Effector memory CD8-positive, alpha-beta T cell (primary cell): ENCODE measurements at places on chromosomes 7 and 10.

- peaks cover 2% of the 10 kb centered on the region for H3K4me1 ChIP-seq
- H3K36me3 ChIP-seq = no peaks in the 10 kb centered on the region
- no peak overlapping the region for H3K27ac ChIP-seq
- peaks cover 6% of the 10 kb centered on the region for H3K27me3 ChIP-seq
Measured at GRCh38 chr10:110797416-110797815, 74.3 kb upstream of the PDCD4 start.

DNA sequence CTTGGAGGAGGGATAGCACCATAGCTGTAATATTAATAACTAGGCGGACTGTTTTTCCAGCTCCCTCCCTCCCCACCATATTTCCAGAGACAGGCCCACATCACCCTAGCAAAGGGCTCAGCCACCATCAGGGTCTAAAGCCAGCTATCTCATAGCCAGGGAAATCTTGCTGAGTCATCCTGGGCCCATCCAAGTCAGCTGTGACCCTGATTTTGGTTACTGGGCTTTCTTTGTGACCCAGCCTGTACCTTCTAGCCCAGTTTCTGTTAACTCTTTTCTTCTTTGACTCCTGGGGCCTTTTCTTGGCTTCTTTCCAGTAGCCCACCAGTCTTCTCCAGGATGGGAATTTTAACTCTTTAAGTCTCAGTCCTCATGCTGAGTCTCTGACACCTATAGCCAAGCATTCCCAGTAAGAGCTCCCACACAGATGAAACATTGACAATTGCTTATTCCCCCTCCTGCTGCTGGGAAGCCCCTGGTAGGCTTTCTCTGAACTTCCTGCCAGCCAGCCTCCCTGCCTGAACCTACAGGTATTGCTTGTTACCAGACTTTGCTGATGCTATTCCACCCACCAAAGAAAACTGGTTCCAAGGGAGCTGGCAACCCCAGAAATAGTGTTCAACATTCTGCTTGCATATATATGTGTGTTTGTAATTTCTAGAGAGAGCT, 34.8 kb upstream of the ADO start:
- no peak overlapping the region for H3K4me3 ChIP-seq
- peaks cover 6% of the 10 kb centered on the region for H3K36me3 ChIP-seq
- peaks cover 8% of the 10 kb centered on the region for H3K4me1 ChIP-seq
- H3K27ac ChIP-seq = no peak overlapping the region

GRCh38 chr7:2688409-2689342, 674 bp downstream of the AMZ1 start:
- H3K4me3 ChIP-seq = peak overlapping the region; percentile 23
- peaks cover 2% of the 10 kb centered on the region for H3K36me3 ChIP-seq
- H3K4me1 ChIP-seq = peaks cover 8% of the 10 kb centered on the region
- no peak overlapping the region for H3K27ac ChIP-seq
- H3K27me3 ChIP-seq = peaks cover 37% of the 10 kb centered on the region
- DNase-seq = no peak

DNA sequence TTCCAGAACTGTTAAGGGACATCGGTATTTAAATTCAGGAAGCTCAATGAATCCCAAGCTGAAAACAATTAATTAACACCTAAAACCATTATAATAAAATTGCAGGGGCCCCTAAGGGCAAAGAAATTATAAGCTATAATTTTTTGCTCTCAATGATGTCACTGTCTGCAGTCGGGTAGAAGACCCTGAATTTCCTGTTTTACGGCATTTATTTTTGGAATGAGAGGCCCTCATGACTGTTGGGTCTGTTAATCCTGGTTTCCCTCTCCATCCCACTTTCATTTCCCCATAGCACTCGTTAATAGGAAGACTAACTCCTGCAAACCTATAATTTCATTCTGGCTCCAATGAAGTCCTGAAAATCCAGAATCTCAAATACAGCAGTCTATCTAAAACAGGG, 25.8 kb upstream of the GPR37 start:
- H3K27me3 ChIP-seq = peaks cover 5% of the 10 kb centered on the region
- H3K4me3 ChIP-seq = no peak overlapping the region
- no peak overlapping the region for H3K27ac ChIP-seq
- no peaks in the 10 kb centered on the region for H3K36me3 ChIP-seq

GRCh38 chr7:1598286-1598685, 28.5 kb upstream of the PSMG3 start:
- no peak overlapping the region for H3K27ac ChIP-seq
- DNase-seq = no peak
- no peaks in the 10 kb centered on the region for H3K4me1 ChIP-seq
- peaks cover 54% of the 10 kb centered on the region for H3K27me3 ChIP-seq
- no peak overlapping the region for H3K4me3 ChIP-seq
- H3K36me3 ChIP-seq = peaks cover 2% of the 10 kb centered on the region

- H3K4me1 ChIP-seq = no peaks in the 10 kb centered on the region
- no peaks in the 10 kb centered on the region for H3K36me3 ChIP-seq
- no peak overlapping the region for H3K4me3 ChIP-seq
- H3K27ac ChIP-seq = no peak overlapping the region
- no peak for DNase-seq
Measured at GRCh38 chr10:123357421-123357930, 203.3 kb downstream of the BUB3 start.

DNA sequence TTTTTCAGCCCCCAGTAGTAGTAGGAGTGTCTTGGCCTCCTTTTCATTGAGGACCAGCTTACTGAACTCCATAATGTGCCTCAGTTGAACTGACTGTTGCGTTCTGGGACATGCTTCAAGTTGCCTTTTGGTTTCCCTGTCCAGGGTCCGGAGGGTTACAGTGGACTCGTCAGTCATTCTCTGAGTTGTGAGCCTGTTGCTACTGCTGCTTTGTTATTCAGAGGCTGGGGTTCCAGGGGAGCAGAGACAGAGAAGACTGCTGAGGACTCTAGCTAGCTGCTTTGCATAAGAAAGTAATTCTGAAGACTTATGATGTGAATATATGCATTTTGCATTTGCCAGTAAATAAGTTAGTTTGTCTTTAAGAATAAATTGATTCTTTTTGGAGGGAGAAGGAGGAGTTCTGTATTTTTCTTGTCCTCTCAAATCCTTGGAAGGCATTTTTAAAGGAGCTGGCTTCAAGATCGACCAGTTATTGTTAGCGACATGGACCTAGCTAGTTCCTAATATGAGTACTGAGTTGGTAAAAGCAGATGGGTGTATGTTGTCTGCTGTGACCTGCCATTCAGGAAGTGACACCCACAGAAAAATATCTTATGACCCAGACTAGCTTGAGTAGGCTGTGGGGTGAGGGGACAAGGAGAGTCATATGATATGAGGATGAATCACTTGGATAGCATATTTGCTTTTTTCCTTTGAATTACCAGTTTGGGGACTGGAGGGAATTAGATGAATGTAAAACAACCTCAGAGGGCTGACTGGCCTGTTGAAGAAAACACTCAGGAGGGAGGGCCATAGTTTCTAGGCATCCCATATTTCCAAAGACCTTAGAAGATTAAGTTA, 8.3 kb downstream of the PI4K2A start:
- no peaks in the 10 kb centered on the region for H3K27me3 ChIP-seq
- peaks cover 29% of the 10 kb centered on the region for H3K4me1 ChIP-seq
- H3K36me3 ChIP-seq = peaks cover 33% of the 10 kb centered on the region
- peak overlapping the region; percentile 75 for H3K4me3 ChIP-seq
- peak; percentile 41 for DNase-seq
- peak overlapping the region; percentile 95 for H3K27ac ChIP-seq

DNA sequence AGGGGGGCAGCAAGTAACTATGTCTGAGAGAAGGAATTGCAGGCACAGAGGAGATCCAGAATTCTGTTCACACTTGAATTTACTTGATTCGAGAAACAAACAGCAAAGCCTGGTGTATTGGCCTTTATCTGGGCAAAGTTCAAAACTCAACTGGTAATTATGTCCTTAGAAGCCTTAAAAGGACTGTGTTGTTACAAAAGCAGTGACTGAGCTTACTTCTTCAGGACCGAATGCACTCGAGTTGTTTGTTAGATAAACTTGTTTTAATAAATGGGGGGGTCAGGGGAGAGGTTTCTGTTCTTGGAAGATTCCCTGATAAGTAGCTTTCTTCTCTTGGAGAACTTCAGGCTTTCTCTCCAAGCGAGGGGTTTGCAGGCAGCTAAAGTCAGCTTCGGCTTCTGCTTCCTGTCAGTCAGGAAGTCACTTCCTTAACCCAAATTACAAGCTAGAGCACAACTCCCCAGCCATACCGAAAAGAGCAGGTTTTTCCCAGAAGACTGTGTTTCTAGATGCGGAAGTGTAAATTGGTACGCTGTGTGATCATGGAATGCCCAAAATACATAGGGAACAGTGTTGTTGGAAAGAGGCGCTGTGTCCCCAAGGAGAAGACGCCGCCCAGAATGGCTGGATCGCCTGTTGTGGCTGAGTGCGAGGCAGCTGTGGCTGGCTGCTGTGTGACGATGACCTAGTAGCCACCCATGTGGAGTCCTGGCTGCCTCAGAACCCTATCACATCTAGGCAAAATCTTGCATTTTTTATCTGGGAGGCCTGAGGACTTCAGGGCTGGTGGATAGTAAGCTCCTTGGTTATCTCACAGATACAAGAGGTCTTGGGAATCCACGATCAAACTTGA, 110.4 kb downstream of the TCF7L2 start:
- H3K4me3 ChIP-seq = no peak overlapping the region
- no peaks in the 10 kb centered on the region for H3K27me3 ChIP-seq
- no peaks in the 10 kb centered on the region for H3K4me1 ChIP-seq
- no peak for DNase-seq
- no peak overlapping the region for H3K27ac ChIP-seq
- no peaks in the 10 kb centered on the region for H3K36me3 ChIP-seq

DNA sequence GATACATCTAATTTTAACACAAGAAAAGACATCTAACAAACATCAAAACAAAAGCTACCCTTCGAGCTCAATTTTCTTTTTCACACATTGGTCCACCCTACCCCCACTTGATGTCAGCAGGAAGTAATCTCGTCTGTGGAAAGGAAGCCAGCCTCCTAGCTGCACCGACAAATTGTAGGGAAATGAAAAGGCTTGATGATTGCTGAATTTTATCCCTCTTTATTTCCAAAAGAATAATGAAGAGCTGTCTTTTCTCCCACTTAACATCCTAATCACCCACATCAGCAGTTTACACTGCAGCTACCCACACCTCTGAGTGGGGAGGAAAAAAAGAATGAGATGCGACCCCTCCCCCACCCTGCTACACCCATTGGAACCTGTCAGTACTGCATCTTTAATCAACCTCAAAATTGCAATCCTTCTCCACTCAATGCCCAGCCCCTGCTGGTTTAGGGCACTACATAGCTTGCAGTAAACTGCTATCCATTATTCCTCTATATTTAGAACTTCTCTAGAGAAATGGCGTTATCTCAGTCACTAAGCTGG, 10.6 kb upstream of the CPVL start:
- peak overlapping the region; percentile 37 for H3K4me3 ChIP-seq
- peak overlapping the region; percentile 27 for H3K27ac ChIP-seq
- H3K27me3 ChIP-seq = peaks cover 16% of the 10 kb centered on the region
- H3K36me3 ChIP-seq = no peaks in the 10 kb centered on the region
- H3K4me1 ChIP-seq = peaks cover 17% of the 10 kb centered on the region
- DNase-seq = peak; percentile 7

- H3K36me3 ChIP-seq = peaks cover 2% of the 10 kb centered on the region
- H3K27ac ChIP-seq = no peak overlapping the region
- H3K4me1 ChIP-seq = peaks cover 23% of the 10 kb centered on the region
- H3K27me3 ChIP-seq = peaks cover 6% of the 10 kb centered on the region
- DNase-seq = no peak
Measured at GRCh38 chr10:126156012-126156411, 232.3 kb downstream of the ADAM12 start.

GRCh38 chr7:113026941-113027340, 59.7 kb downstream of the GPR85 start:
- H3K27ac ChIP-seq = no peak overlapping the region
- no peak for DNase-seq
- no peaks in the 10 kb centered on the region for H3K36me3 ChIP-seq
- H3K4me3 ChIP-seq = no peak overlapping the region
- H3K4me1 ChIP-seq = no peaks in the 10 kb centered on the region
- peaks cover 16% of the 10 kb centered on the region for H3K27me3 ChIP-seq

DNA sequence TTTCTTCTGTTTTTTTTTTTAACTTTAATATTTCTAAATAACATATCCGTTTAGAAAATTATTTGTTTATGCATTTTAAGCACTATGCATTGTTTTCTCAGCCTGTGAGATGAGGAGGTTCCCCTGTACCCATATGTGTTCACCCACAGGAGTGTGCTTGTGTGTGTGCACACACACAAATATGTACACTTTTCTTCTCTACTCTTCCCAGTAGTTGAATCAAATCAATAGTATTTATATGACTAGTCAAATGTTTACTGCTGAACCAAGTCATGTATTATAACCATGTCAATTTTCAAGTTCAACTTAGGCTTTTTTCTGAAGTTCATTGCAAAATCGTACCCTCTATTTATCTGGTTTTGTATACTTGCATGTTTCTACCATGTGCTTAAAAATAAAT, 37.3 kb downstream of the HDAC9 start:
- no peak for DNase-seq
- no peaks in the 10 kb centered on the region for H3K4me1 ChIP-seq
- H3K36me3 ChIP-seq = no peaks in the 10 kb centered on the region
- H3K27me3 ChIP-seq = no peaks in the 10 kb centered on the region
- no peak overlapping the region for H3K4me3 ChIP-seq

GRCh38 chr10:126049759-126050700, 153.7 kb downstream of the FANK1 start:
- H3K4me3 ChIP-seq = no peak overlapping the region
- no peaks in the 10 kb centered on the region for H3K4me1 ChIP-seq
- no peak for DNase-seq
- H3K27ac ChIP-seq = no peak overlapping the region

- no peak overlapping the region for H3K4me3 ChIP-seq
- peaks cover 66% of the 10 kb centered on the region for H3K27me3 ChIP-seq
- no peaks in the 10 kb centered on the region for H3K36me3 ChIP-seq
- no peaks in the 10 kb centered on the region for H3K4me1 ChIP-seq
- H3K27ac ChIP-seq = no peak overlapping the region
- DNase-seq = no peak
Measured at GRCh38 chr7:43015301-43015700, 83.1 kb downstream of the MRPL32 start.

DNA sequence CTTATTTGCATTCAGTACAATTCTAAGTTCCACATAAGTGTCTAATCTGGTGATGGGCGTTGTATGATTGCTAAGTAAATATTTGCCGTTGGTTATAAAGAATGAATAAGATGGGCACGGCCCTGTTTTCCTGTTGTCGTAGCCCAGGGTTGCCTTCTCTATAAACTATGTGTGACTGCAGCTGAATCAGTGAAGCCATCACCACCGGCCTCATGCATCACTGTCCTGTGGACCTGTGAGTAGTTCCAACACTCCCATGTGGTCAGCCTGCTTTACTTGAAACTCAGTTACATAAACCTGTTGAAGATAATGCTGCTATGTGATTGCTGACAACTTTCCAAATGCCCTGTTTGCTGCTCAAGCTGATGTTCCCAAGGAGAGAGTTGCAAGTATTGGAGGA, 21.6 kb upstream of the KLF6 start:
- no peaks in the 10 kb centered on the region for H3K27me3 ChIP-seq
- DNase-seq = no peak
- peaks cover 72% of the 10 kb centered on the region for H3K36me3 ChIP-seq
- no peak overlapping the region for H3K27ac ChIP-seq
- peaks cover 67% of the 10 kb centered on the region for H3K4me1 ChIP-seq
- peak overlapping the region; percentile 89 for H3K4me3 ChIP-seq

GRCh38 chr7:27564881-27565482, 97.7 kb downstream of the HIBADH start:
- H3K27me3 ChIP-seq = no peaks in the 10 kb centered on the region
- H3K27ac ChIP-seq = no peak overlapping the region
- H3K4me3 ChIP-seq = no peak overlapping the region
- no peaks in the 10 kb centered on the region for H3K36me3 ChIP-seq
- DNase-seq = no peak

GRCh38 chr10:28463676-28464395, 69.1 kb upstream of the WAC start:
- H3K4me3 ChIP-seq = no peak overlapping the region
- no peak for DNase-seq
- peaks cover 61% of the 10 kb centered on the region for H3K27me3 ChIP-seq
- no peaks in the 10 kb centered on the region for H3K4me1 ChIP-seq
- H3K27ac ChIP-seq = no peak overlapping the region
